ENCODE measurements at places on chromosomes 2 and 18. TPM values are rescaled to one million over a fixed set of nuclear protein-coding genes. Genes with fewer than 3 reads are reported as not detected.

The RAD51AP2 gene
- not detected for total RNA-seq

The PIEZO2 gene
- 1.1 TPM for total RNA-seq

The NT5DC4 gene
- total RNA-seq: not detected

The PLGLB2 gene
- 0.30 TPM for total RNA-seq

The ALPI gene
- total RNA-seq: not detected

The IL1R1 gene
- total RNA-seq: 25.5 TPM

The XDH gene
- not detected for total RNA-seq

The MC4R gene
- total RNA-seq: not detected

The EGR4 gene
- not detected for total RNA-seq

The HOXD9 gene
- 2.7 TPM for total RNA-seq

The ACTR2 gene
- 155 TPM for total RNA-seq

The TLX2 gene
- not detected for total RNA-seq

The SCYGR4 gene
- total RNA-seq: not detected

The RELCH gene
- total RNA-seq: 48.3 TPM

The UGT1A3 gene
- not detected for total RNA-seq

The MTHFD2 gene
- 195 TPM for total RNA-seq

The LAMA1 gene
- total RNA-seq: 31.2 TPM

The RFTN2 gene
- 5.9 TPM for total RNA-seq

The DLX1 gene
- total RNA-seq: 0.55 TPM

The DCC gene
- not detected for total RNA-seq
